ENCODE measurements at places on chromosomes 16 and 17.

- no peak for DNase-seq
Observed at GRCh38 chr17:50379351-50380132, 6.5 kb downstream of the EME1 start.

DNA sequence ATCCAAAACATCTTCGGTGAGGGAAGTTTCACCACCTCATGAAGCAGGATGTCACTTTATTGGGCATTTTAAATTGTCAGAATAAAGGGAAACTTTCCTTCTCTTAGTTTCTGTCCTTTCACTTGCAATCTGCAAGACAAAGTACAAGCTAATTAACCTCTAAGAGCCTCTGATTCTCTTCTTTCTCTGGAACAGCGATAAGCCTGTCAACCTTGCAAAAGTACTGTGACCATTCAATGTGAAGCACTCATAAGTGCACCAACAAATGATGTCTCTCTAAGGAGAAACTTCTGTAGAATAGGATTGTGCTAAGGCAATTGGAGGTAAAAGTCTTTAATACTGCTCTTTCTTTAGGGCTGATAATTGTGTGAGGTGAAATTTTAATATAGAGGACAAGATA is 1622.3 kb downstream of the CDH8 start:
- no peak for DNase-seq

GRCh38 chr17:45398800-45399199 is 33.9 kb downstream of the ARHGAP27 start:
- DNase-seq: no peak

DNA sequence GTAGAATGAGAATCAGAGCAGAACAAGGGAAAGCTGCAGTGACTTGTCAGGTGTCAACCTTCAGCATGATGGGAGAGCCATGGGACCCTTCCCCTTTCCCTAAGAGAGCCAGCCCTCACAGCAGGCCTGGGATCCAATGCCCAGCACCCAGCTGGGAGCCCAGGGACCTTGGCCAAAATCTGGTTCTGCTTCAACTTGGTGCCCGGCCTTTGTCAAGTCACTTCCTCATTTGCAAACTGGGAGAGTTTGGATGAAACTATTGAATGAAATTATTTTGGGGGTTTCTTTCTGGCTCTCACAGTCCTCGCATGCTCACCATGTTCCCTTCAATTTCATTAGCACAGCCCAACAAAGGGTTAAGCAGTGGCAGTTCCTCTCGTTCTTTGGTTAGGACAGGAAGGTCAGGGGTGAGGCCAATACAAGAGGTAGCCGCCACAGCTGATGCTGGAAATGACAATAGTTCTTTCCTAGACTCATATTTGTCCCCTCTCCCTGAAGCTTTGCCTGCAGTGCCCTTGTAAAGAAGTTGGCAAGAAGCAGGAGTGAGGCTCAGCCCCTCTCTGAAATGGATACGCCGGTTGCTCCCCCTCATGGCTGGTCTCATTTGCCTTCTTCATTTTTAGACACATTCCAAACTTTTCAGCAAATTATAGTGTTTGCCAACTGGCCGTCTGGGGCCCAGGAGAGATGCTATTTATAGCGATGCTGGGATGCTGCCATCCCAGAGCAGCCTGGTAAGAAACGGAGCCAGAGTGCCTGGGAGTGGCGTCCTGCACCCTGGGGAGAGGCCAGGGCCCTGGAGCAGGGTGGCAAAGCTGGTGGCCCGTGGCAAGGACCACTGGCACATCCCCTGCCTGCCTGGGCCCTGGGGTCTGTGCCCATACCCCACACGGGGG is 34.5 kb upstream of the MEOX1 start:
- DNase-seq: no peak

DNA sequence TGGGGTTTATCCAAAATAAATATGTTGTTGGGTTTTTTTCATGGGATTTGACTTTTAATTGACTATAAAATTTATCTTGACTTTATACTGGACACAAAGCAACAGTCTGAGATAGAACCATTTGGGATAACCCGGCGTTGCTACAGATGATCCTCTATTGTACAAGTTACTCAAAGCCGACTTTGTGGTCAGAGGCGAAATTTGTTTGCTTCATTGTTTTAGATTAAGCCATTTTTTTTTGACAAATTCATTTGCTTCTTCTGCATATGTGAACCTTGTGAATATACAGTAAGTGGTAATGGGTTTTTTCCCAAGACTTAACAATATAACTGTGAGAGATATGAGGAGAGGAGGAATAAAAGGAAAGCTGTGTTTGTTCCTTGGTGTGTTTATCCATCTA is 11.8 kb downstream of the MYO1D start:
- DNase-seq: no peak

GRCh38 chr17:19726631-19727376 is 10.4 kb upstream of the SLC47A2 start:
- no peak for DNase-seq

DNA sequence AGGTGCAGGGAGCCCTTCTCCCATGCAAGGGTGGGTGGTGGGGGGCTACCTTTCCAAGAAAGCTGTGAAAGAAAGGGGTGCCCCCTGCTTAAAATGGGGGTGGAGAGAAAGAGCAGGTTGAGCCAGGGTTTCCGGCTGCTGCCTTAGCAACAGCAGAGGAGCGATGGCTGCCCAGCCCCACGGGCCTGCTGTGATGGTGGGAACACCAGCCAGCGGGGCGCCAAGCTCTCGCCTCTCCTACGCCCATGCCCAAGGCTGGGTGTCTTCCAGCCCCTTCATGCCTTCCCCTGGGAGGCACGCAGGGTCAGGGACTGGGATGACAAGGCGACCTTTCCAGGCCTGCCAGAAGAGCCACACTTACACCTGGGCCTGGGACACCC is 3.0 kb downstream of the FMNL1 start:
- no peak for DNase-seq

GRCh38 chr17:48052956-48053757 is 5.0 kb downstream of the NFE2L1 start:
- DNase-seq: no peak

GRCh38 chr17:8408371-8408770 is 10.7 kb upstream of the RNF222 start:
- DNase-seq: no peak

DNA sequence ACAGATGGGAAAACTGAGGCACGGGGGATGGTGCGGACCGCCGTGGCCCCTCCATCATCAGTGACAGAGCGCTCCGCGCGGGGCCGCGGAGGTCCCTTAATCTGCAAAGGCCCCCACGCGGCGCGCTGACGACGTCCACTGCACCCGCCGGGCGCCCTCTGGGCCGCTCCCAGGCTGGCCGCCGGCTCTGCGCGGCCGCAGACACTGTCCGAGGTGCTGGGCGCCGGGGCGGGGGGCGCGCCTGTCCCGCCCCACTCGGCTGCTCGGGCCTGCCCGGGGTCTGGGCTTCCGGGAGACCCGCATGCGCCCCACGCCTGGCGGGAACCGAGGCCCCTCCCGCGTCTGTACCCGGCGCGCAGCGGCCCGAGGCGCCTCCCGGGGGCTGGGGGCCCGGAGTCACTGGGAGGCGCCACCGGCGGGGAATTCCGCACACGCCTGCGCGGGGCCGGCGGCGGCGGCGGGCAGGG is 550 bp upstream of the RNF213 start:
- peak; percentile 87 for DNase-seq

DNA sequence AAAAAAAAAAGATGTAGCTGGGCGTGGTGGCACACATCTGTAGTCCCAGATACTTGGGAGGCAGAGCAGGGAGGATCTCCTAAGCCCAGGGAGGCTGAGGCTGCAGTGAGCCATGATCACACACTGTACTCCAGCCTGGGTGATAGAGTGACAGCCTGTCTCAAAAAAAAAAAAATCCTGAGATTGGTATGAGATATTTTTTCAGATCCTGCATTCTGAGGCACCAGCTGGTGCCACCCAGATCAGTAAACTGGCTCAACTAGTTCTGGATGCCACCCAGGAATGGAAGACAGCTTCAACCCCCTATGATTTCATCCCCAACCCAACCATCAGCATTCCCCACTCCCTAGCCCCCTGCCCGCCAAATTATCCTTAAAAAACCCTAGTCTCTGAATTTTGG is 7.1 kb upstream of the GJC1 start:
- no peak for DNase-seq

DNA sequence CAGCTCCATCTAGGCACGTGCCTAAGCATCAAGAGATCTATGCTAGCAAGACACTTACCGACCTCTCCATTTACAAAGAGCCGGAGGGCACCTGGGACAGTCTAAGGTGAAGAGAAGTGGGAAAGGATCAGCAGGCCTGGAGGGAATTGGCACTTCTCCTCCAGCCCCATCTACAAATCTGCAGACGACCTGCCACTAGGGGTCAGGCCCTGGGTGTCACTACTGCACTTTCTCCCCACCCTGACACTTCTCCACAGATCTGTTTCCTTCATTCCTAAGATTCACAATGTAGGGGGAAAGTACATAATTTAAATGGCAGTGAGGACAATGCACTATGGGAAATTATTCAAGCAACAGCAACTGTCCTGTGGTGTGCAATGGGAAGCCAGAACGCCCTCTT is 8.1 kb downstream of the MKS1 start:
- DNase-seq: no peak

DNA sequence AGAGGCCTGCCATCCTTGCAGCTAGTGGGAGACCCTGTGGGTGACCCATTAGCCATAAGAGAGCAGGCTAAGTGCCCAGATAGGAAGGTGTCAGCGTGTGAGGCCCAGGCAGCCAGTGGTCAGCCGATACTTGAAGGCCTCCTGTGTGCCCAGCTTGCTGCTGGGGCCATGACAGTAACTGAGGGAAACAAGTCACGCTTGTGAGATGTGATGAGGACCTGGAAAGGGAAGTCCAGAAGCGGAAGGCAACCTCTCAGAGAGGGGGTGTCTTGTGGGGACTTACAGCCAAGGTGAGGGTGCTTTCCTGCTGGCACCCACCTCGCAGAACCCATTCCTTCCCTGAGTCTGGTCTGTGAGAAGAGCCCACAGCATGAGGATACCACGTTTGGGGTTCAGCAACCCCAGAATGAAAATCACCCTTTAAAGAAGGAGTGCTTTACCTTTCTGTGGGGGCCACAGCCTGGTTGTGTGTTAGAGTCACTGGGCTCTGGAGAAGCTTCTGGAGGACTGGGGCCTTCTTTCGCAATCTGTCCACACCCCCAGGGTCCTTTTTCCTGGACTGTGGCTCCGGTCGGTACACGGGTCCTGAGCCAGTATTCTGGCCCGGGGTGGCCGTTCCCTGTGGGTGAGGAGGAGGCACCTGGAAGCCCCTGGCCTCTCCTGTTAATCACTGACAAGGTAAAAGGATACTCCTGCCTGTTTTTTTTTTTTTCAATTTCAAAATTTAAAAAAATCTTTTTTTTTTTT is 53.9 kb downstream of the PLCG2 start:
- no peak for DNase-seq
